Left hindlimb (tissue), 1 donor: ENCODE measurements at places on chromosomes 5 and 9.

GRCh38 chr9:116181853-116182610 is 28.4 kb downstream of the PAPPA start:
- DNase-seq = no peak

GRCh38 chr9:133003671-133004090 is 25.2 kb downstream of the GFI1B start:
- DNase-seq = no peak

DNA sequence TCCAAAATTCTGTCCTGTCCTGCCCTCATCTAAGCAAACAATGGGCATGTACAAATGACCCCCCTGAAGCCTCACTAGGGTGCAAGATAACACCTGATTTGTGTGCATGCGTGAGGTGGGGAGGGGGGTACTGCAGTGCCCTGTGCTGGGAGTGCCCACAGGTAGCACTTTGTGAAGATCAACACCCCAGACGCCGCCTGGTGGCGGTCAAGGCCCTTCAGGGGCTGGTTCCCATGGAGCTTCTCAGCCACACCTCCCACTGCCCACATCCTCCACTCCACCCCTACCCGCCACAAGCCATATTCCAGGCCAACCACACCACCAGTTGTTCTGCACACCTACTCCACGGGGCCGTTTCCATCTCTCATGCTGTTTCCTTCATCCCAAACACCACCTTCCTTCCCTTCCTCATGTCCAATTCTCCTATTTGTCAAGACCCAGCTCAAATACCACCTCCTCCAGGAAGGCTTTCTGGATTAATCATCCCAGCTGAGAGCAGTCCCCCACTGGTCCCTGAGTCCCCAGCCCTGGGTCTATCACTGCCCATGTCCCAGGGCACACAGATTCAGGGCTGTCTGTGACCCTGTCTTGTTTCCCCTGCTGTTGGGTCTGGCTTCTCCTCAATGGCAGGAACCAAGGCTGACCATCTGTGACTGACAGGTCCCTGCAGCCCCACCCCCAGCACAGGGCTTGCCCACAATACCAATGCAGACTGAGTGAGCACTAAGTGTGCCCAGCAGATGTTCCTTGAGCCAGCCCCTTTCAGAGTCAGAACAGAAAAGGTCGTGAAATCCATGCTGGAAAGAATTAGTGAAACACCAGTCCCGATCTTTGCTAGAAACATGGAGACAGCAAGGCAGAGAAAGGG is 178.4 kb downstream of the PAX5 start:
- no peak for DNase-seq

DNA sequence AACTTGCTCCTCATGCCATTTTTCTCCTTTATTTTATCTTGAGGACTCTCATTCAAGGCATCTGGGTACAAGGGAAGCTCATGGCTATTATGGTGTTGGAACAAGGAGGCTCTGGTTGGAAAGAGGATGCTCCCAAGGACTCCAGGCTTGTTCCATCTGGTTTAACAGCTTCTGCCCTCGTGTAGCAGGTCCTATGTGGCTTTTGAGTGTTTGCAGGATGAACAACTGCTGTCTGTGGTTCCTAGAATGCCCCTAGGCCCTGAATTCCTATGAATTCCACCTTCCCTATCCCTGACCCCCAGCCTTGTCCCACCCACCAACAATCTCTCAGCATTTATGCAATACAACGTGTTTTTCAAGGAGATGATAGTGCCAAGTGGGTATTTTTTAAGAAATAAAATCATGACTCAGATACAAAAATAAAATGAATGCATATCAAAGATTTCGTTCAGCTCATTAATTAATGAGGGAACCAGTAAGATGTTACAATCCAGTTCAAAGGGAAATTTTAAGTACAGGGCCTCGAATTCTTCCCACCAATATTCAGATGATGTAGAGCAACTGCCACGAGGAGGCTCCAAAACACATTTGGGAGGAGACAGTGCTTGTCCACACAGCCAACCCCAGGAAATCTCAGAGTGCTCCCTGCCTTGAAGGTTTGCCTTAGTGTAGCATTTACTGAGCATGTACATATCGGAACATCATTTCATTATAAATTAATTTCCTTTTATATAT is 182.0 kb downstream of the MUSK start:
- no peak for DNase-seq

DNA sequence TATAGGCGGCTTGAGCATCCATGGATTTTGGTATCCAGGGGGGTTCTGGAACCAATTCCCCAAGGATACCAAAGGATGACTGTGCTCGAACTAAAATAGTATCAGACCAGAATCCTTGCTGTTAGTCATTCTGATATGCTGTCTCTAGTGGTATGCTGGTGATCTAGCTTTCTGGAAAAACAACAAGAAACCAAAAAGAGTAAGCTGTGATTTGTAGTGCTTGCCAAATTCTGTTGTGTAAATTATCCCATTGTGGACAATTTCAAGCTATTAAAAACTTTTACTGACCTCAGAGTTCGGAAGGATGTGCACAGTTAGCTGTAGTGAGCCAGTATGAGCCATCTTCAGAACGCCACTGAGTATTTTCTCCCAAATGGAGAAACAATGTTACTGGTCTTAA is 99.0 kb upstream of the FBN2 start:
- no peak for DNase-seq

DNA sequence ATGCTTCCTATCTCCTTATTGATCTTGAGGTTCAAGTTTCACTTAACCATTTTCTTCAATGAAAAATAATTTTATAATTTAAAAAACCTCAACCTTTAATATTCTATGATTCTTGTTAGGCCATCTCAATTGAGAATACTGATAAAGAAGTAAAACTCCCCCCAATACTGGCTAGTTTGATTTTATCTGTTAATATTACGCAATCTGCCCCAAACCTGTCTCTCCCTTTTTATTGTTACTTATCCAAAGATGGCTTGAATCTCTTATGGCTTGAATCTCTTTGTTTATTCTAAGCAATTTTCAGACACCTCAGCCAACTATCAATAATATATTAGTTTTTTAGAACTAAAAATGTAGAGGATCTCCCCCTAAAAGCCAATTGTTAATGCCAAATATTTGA is 4.1 kb upstream of the PCDHAC2 start:
- DNase-seq = no peak

GRCh38 chr9:101711330-101711941 is 27.0 kb downstream of the GRIN3A start:
- DNase-seq = no peak

- no peak for DNase-seq
Observed at GRCh38 chr5:135478938-135479337, 26.8 kb upstream of the TIFAB start.
